Activated CD8-positive, alpha-beta memory T cell treated with anti-CD3 and anti-CD28 coated beads, Interleukin-2, amount 10 ng/mL, durations not matched to agents 7 days and 5 days (primary cell): ENCODE measurements at places on chromosomes 1 and 21. TPM values are rescaled to one million over a fixed set of nuclear protein-coding genes. Genes with fewer than 3 reads are reported as not detected.

The CXADR gene
- 0.16 TPM for total RNA-seq

- H3K36me3 ChIP-seq = peaks cover 2% of the 10 kb centered on the region
- H3K27me3 ChIP-seq = no peaks in the 10 kb centered on the region
- H3K27ac ChIP-seq = no peak overlapping the region
- peaks cover 2% of the 10 kb centered on the region for H3K4me1 ChIP-seq
Observed at GRCh38 chr1:54774820-54775498, 10.6 kb upstream of the PARS2 start.

The B3GALT2 gene
- total RNA-seq = 0.99 TPM

- no peak for DNase-seq
- H3K4me1 ChIP-seq = peaks cover 37% of the 10 kb centered on the region
- H3K27me3 ChIP-seq = peaks cover 2% of the 10 kb centered on the region
- peaks cover 18% of the 10 kb centered on the region for H3K36me3 ChIP-seq
- no peak overlapping the region for H3K27ac ChIP-seq
Observed at GRCh38 chr1:101344745-101345144, 107.9 kb downstream of the S1PR1 start.

GRCh38 chr1:220516014-220516721, 11.8 kb upstream of the MARK1 start:
- peaks cover 17% of the 10 kb centered on the region for H3K27me3 ChIP-seq
- no peaks in the 10 kb centered on the region for H3K4me1 ChIP-seq
- H3K4me3 ChIP-seq = no peak overlapping the region
- H3K27ac ChIP-seq = no peak overlapping the region
- DNase-seq = no peak

- no peak overlapping the region for H3K4me3 ChIP-seq
- H3K27ac ChIP-seq = no peak overlapping the region
- H3K27me3 ChIP-seq = no peaks in the 10 kb centered on the region
- DNase-seq = no peak
Observed at GRCh38 chr1:61992257-61992656, 202.4 kb upstream of the L1TD1 start.

DNA sequence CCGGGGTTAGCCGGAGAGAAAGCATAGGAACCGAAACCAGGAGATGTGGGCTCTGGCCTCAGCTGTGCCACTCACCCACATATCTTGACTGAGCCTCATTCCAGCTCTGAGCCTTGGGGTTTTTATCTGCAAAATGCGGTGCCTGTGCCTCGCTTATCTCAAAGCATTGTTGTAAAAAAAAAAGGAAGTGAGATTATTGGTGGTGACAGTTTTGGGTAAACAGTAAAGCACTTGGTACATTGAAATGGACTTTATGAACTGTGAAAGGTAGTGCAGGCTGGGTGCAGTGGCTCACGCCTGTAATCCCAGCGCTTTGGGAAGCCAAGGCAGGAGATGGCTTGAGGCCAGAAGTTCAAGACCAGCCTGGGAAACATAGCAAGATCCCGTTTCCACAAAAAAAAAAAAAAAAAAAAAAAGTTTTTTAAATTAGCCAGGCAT, 3.8 kb downstream of the PTAFR start:
- H3K36me3 ChIP-seq = no peaks in the 10 kb centered on the region
- peak overlapping the region; percentile 71 for H3K27ac ChIP-seq
- DNase-seq = peak; percentile 79

The PLEKHN1 gene
- 3.9 TPM for total RNA-seq

- H3K36me3 ChIP-seq = peaks cover 12% of the 10 kb centered on the region
- no peak overlapping the region for H3K27ac ChIP-seq
- H3K4me1 ChIP-seq = peaks cover 2% of the 10 kb centered on the region
- no peaks in the 10 kb centered on the region for H3K27me3 ChIP-seq
- no peak overlapping the region for H3K4me3 ChIP-seq
- DNase-seq = no peak
Observed at GRCh38 chr21:25717491-25718147, 17.1 kb downstream of the ATP5PF start.

The PLEKHA6 gene
- 0.02 TPM for total RNA-seq

GRCh38 chr1:204255966-204256365, 42.2 kb upstream of the GOLT1A start:
- no peak overlapping the region for H3K4me3 ChIP-seq
- DNase-seq = no peak
- H3K27me3 ChIP-seq = peaks cover 3% of the 10 kb centered on the region
- no peak overlapping the region for H3K27ac ChIP-seq

DNA sequence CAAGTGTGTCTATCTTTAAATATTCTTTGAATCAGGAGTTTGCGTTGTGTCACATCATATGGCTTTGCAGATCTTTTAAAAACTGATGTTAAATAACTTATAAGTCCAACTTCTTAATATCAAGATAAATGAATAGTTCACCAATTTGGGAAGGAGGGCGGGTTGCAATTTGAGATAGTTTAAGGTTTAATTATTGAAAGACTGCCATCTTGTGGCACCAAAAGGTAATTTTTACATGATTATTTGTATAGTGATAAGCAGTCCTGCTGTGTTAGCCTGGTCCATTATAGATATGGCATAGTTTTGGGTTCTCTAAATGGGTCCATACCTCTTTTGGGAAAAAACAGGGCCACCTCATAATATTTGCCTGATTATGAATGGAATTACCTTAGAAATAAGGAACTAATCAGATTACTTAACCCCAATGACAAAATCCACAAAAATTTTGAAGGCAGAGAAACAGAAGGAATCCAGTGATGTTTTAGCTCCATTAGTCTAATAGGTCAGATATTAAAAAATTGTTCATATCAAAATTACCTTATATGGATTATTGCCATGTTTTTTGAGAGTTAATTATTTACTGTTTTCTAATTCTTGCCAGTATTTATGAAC, 64.3 kb downstream of the PRKAA2 start:
- peaks cover 15% of the 10 kb centered on the region for H3K27me3 ChIP-seq
- no peaks in the 10 kb centered on the region for H3K4me1 ChIP-seq
- no peak for DNase-seq
- H3K4me3 ChIP-seq = no peak overlapping the region
- no peak overlapping the region for H3K27ac ChIP-seq

DNA sequence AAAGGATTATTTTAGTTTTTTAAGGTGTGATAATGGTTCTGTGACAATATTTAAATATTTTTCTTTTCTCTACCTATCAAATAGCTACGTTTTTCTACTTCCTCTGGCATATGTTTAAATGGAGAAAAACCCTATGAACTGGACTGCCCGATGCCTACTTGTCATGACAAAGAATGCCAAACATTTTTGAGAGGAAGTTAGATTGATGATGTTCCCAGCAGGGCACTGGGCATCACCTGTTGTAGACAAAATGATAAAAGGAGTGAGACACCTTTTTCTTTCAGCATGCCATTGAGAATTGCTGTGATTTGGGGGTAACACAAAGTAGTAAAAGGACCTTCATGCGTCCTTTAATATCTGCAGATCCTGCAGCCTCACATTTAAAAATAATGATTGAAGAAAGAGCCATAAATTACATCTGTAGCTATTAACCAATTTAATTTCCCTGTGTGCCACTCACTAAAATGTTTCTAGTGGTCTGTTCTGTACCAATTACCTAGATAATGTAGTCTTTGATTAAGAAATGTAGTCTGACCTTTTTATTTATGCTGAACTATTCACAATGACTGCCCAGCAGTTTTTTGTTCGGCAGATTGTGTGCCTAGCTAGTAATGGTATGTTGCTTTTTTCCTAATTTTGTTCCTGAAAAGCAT, 47.6 kb downstream of the RPL5 start:
- H3K36me3 ChIP-seq = peaks cover 10% of the 10 kb centered on the region
- peaks cover 36% of the 10 kb centered on the region for H3K4me1 ChIP-seq
- no peak overlapping the region for H3K4me3 ChIP-seq
- DNase-seq = no peak

GRCh38 chr1:206895325-206895724, 1.9 kb upstream of the IL24 start:
- no peak overlapping the region for H3K4me3 ChIP-seq
- peaks cover 2% of the 10 kb centered on the region for H3K27me3 ChIP-seq
- no peaks in the 10 kb centered on the region for H3K36me3 ChIP-seq
- H3K4me1 ChIP-seq = peaks cover 18% of the 10 kb centered on the region
- DNase-seq = no peak
- H3K27ac ChIP-seq = no peak overlapping the region

The GLIS1 gene
- total RNA-seq = not detected

GRCh38 chr1:110011527-110012041, 22.8 kb upstream of the STRIP1 start:
- peak overlapping the region; percentile 65 for H3K27ac ChIP-seq
- no peak overlapping the region for H3K4me3 ChIP-seq
- peaks cover 4% of the 10 kb centered on the region for H3K4me1 ChIP-seq
- peaks cover 24% of the 10 kb centered on the region for H3K36me3 ChIP-seq
- DNase-seq = peak; percentile 62

DNA sequence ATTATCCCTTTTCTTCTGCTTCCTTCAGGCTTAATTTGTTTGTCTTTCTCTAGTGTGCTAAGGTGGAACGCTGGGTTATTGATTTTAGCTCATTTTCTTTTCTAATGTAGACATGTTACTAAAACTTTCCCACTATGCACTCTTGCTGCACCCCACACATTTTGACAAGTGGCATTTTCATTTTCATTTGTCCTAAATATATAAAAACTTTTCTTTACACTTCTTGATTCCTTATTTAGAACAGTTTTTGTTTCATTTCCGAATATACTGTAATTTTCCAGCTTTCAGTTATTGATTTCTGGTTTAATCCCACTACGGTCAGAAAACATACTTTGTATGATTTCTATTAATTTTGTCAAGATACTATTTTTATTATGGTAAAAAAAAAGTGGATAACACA, 25.3 kb downstream of the SH3BP5L start:
- no peaks in the 10 kb centered on the region for H3K36me3 ChIP-seq
- no peak for DNase-seq
- no peak overlapping the region for H3K4me3 ChIP-seq
- no peak overlapping the region for H3K27ac ChIP-seq
- H3K4me1 ChIP-seq = peaks cover 5% of the 10 kb centered on the region

The CDCP2 gene
- 0.09 TPM for total RNA-seq

DNA sequence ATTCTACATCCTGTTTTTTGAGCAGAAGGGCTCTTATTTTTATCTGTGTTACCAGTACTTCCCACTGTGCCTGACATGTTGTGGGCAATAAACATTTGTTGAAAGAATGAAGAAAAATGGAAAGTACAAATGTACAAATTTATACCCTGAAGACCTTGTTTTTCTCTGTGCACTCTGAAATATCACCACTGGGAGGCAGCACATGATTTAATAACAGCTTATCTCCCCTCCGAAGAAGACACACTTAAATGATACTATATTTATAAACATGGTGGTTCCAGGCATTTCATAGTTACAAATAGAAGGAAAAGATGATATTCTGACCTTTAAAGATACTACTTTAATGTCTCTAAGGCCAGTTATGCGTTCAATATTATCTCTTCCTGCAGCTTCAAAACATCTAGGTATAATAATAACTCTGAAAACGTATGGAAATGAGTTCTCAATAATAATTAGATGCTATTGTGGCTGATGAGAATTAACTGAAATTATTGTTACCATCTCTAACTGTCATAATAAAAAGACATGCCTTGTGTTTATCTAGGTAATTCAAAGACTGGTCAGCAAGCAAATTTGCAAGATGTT, 12.8 kb downstream of the DYNLT5 start:
- H3K27ac ChIP-seq = no peak overlapping the region
- H3K4me3 ChIP-seq = no peak overlapping the region
- H3K36me3 ChIP-seq = no peaks in the 10 kb centered on the region
- H3K27me3 ChIP-seq = no peaks in the 10 kb centered on the region
- DNase-seq = peak; percentile 67

DNA sequence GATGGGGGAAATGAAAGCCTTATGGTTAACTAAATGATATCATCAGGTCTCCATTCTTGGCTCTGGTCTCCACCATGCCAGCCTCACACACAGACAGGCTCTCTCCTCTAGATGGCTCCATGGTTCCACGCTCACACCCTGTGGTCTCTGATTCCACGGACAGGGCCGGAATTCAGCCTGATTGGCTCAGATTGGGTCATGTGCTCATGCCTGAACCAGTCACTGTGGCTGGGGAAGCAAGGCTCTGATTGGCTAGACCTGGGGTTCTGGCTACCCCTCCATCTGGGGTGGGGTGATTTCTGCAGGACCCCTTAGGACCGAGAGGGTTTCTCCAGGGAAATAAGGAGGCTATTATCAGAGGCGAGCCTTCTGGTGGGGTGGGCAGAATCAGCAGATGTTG, 277.0 kb downstream of the PTPRU start:
- DNase-seq = peak; percentile 40
- no peak overlapping the region for H3K27ac ChIP-seq
- peaks cover 17% of the 10 kb centered on the region for H3K27me3 ChIP-seq
- H3K4me3 ChIP-seq = no peak overlapping the region

- H3K36me3 ChIP-seq = peaks cover 4% of the 10 kb centered on the region
- H3K27me3 ChIP-seq = no peaks in the 10 kb centered on the region
- H3K4me3 ChIP-seq = peak overlapping the region; percentile 97
- peaks cover 41% of the 10 kb centered on the region for H3K4me1 ChIP-seq
- H3K27ac ChIP-seq = peak overlapping the region; percentile 94
Observed at GRCh38 chr1:28642056-28642846, 616 bp downstream of the TAF12 start.

DNA sequence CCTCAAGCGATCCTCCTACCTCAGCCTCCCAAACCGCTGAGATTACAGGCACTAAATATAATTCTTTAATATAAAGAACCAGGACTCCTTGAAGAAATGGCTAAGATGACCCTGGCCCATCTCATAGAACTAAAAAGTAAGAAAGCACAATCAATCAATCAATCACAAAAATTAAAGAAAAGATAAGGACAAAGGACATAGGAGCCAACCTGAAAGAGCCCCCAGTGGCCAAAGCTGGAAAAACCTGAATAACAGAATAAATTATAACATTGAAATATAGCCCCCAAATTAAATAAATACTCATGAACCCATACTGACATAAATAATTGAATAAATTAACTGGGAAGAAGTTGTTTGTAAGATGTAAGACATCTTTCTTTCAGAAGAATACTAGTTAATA, 8.9 kb downstream of the NUP210L start:
- no peak overlapping the region for H3K27ac ChIP-seq
- no peak overlapping the region for H3K4me3 ChIP-seq
- no peaks in the 10 kb centered on the region for H3K27me3 ChIP-seq
- no peak for DNase-seq
- no peaks in the 10 kb centered on the region for H3K36me3 ChIP-seq

The PDE4B gene
- 42.2 TPM for total RNA-seq
